ENCODE measurements at places on chromosomes 11 and 22.

DNA sequence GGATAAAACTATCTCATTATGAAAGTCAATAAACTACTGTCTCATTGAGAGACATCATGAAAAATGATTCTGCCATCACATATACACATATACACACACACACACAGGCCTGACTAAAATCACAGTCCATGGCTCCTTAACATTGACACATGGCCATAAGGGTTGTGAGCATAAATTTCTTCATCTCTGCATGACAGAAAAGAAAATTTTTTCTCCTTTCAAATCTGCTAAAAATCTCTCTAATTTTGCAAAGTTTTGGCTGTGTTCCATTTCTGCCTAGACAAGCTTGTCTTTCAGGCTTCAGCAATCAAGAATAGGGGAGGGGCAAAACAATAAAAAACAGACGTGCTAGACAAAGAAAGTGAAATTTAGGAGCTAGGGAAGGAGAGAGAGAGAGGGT, 324.5 kb downstream of the LRRC4C start:
- no peak for DNase-seq

DNA sequence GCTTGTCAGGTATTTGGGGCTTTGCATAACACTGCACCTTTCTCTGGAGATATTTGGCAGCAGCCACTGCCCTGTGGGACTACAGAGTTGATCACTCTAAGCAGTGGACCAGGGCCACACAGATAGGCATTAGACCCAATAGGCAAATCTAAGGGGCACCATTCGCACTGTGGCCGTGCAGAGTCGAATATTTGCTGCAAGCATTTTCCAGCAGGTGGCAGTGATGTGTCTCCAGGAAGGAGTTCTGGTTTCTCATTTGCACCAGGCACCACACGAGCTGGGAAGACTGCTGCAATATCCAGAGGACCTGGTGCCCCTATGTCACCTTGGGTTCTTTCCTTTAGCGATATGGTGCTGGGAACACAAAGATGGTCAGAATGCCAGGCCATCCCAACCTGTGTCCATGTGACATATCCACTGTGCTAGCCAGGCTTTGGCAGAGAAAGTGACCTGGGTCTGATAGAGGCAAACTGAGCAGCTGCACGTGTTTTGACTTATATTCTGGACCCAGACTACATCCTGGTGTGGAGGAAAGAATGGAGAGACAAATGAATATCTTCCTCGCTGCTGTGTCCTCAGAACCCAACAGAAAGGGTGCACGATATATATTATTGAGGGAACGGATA, 318.7 kb downstream of the BUD13 start:
- DNase-seq = no peak

- no peak for DNase-seq
These were observed 1167.6 kb downstream of the JRKL start for GRCh38 chr11:97557399-97557798.

DNA sequence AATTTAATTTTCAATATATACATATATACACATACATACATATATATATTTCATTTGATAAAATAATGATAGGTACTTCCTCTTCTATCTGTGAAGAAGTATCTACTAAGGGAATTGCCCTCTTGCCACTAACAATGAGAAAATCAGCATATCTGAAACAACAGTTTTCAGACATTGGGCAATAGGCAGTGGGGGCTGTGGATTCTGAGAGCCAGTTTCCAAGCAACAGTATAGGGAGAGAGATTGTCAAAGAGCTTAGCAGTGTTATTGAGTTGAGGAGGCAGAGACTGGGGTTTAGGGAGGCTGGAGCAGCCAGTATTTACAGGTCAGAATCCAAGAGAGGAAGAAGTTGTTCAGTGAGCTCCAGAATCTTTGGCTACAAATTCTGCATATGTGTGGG, 119.3 kb downstream of the ARFGAP2 start:
- no peak for DNase-seq

- DNase-seq = no peak
These were observed 10.6 kb downstream of the RPL3 start for GRCh38 chr22:39308614-39309363.

DNA sequence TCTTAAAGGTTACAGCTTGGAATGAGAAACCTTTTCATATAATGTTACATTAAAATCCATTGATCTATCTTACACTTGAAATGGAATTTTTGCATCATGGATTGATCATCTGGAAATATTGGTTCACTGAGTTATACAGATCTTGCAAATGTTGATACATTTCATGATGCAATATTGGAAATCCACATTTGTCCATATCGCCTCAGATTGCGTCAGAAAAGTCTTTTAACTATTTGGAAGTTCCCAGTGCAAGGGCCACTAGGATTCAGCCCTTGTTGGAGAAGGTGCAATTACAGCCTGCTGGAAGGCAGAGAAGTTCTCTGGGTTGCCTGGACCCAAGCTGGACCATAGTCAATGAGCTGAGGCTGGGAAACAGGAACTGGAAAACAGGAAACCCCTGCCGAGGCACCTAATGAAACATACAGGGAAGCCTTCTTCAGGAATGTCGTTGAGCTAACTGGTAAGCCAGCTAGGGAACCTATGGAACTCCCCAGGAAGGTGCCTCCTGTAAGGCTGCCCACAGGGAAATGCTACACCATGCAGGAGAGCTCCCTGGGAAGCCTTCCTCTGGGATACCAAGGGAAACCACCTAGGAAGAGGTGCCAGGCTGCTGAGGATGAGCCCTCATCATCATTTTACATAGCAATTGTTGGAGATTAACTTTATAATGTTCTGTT, 600.4 kb upstream of the CADM1 start:
- DNase-seq = no peak

DNA sequence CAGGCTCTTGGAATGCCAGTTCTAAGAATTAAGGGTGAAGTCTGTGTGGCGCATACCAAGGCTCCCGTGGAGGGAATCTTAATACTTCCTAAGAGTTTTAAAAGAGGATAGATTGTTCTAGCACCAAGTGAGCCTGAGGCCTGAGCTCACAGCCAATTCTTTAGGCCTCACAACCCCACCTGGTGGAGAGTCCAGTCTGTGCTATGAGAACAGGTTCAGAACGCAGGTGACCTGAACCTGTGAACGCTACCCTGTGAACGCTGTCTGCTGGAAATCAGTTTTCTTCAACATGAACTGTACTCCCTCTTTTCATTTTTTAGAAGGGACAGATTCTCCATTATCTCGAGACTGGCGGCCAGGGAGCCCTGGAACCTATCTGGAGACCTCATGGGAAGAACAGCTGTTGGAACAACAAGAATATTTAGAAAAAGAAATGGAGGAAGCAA, 43.2 kb upstream of the DLAT start:
- peak; percentile 15 for DNase-seq

DNA sequence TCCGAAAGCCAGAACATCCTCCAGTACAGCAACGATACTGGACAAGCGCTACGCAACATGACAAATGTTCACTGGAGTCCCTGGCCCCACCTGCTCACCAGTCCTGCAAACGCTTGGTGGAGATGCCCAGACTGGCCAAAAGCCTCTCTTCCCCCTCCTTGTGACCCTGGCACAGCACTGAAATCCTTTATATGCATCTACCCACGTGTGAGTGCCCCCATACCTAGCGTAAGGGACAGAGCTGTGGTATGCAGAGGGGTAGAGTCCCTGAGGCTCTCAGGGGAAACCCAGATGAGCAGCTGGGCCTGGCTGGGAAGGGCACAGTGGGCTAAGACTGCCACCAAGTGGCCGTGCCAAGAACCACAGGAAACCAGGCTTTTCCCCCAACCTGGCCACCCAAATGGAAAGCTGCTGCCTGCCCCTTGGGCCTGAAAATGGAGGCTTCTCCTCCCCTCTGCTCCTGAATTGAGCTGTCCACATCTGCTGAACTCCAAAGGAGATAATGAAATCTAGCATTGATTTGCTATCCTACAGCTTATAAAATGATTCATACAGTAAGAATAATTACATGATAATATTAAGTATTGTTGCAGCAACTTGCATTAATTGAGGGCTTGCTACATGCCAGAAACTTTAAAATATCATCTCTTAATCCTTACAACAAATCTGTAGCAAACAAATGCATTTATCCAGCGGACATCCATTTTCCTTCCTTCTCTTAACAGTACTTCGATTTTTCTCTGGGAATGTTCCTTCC, 24.8 kb upstream of the TTC12 start:
- DNase-seq = peak; percentile 54

DNA sequence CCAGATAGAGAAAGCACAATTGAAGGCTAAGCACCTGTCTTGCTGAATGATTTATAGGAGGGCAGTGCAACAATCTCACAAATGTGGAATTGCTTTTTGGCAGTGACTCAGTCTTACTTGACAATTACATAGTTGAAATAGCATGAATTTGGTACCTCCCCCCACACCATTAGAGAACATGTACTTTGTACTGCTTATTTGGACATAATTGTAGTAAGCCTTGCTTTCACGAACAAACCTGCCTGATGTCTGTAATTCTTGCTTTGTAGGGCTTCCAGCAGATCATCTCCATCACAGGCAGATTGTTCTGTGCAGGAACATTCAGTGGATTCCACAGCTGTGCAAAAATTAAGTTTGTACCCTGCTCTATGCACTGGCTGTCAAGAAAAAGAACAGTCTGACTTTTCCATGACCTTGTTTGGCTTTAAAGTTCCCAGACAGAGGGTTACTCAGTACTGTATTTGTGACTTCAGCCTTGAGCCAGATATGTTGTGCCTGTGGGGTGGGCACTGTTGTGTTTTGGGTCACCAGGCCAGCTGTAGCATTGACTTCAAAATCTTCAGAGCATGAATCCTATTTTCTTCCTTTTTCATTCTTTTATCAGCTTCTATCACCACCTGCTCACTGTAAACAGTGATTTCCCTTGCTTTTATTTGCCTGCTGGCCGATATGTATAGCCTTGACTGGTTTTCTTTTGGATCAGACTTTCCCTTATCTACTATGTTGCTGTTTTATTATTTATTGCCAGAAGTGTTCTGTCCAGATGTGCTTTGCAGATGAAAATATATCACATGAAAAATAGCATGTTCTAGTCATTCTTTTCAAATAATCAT, 941.0 kb upstream of the CHORDC1 start:
- DNase-seq = no peak

- no peak for DNase-seq
These were observed 176.7 kb upstream of the TENM4 start for GRCh38 chr11:79617561-79617960.

- no peak for DNase-seq
These were observed 67.1 kb upstream of the HORMAD2 start for GRCh38 chr22:30013201-30013600.

- no peak for DNase-seq
These were observed 36.6 kb upstream of the ACAT1 start for GRCh38 chr11:108084811-108085210.

Measured in activated T-helper 2 cell treated with anti-CD3 and anti-CD28 coated beads, Interferon-gamma antibody, Interleukin-2, Interleukin-4, amounts not matched to agents 10 μg/mL and 5 μg/mL and 100 μg/mL, durations not matched to agents 14 hours and 24 hours and 36 hours (primary cell).